ENCODE measurements at places on chromosomes 16 and 17.
A peak's percentile ranks its signal among the peaks of the same experiment; 100 is the strongest.

GRCh38 chr16:1003391-1004347 lies 22.1 kb downstream of the SOX8 start:
- no peak for DNase-seq

DNA sequence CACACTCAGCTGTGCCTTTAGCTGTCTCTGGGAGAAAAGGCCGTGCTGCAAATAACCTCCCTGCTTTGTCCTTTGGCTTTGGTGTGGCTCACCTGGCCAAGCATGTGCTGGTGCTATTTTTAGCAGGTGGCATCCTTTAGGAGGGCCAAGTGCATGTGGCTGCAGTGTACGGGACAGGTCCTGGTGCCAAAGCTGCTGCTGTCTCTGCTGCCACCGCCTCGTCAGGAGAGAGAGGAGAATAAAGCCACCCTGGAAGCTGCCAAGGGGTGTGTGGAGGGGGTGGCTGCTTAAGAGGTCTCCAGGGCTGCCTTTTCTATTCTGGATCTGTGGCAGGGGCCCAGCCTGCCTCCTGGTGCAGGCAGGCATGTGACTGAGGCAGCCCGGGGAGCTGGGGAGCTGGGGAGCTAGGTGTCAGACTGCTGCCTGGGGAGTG lies 6.2 kb downstream of the AKAP1 start:
- DNase-seq: no peak

- no peak for DNase-seq
Measured at GRCh38 chr17:9151091-9151490, 129.8 kb downstream of the NTN1 start.

GRCh38 chr16:86550281-86550680 lies 4.8 kb downstream of the MTHFSD start:
- DNase-seq: no peak

DNA sequence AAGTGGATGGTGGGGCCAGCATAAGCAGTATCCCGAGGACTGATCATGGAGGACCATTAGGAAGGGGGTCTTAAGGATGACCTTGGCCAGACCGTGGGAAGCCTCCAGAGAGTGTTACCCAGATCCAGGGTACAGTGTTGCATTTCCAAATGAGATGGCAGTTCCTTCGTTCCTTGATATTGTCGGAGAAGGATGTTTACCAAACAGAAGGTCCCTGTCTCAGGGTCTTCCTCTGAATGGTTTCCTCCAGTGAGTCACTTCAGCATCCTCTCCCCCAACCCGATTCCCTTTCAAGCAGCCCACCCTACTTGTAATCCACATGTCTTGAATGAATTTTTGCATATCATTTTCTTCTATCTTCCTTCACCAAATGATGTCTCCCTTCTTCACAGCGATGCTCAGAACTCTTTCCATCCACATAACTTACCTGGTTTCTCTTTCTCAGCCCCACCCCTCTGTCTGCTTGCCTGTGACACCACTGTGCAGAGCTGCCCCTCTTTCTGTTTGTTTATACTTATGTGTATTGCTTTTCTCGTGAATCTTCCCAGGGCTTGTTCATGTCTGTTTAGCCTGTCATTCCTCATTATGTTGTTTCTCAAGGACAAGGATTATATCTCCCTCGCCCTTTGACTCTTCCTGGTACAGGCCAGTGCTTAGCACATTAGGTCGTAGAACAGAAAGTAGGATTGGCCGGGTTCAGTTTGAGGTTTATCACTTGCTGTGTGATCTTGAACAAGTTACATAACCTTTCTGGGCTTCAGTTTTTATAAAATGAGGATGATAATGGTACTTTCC lies 5.7 kb downstream of the GOSR2 start:
- no peak for DNase-seq

GRCh38 chr17:69654981-69655855 lies 240.7 kb downstream of the MAP2K6 start:
- DNase-seq: no peak

GRCh38 chr17:58593123-58593522 lies 78.7 kb upstream of the MTMR4 start:
- DNase-seq: no peak

- DNase-seq: no peak
Measured at GRCh38 chr17:77908501-77908900, 50.0 kb upstream of the TNRC6C start.

- DNase-seq: peak; percentile 82
Measured at GRCh38 chr17:48908853-48909394, 717 bp downstream of the UBE2Z start.

- DNase-seq: no peak
Measured at GRCh38 chr16:64717871-64718270, 404.0 kb downstream of the CDH11 start.

DNA sequence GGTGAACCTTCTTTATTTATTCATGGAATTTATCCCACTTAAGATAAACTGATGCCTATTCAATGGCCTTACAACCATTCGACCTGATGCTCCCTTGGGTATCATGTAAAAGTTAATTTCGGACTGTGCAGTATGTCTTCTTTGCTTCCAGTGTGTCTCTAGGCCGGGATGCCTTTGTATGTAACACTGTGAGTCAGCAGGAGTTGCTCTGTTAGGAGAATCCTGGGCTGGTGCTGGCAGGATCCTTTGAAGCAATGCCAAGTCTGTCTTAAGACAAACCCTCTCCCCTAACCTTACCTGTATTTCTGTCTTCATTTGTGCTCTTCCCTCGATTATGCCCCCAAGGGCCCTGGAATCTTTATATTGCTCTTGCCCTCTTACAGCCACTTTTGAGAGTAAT lies 37.9 kb upstream of the ABCA8 start:
- no peak for DNase-seq

DNA sequence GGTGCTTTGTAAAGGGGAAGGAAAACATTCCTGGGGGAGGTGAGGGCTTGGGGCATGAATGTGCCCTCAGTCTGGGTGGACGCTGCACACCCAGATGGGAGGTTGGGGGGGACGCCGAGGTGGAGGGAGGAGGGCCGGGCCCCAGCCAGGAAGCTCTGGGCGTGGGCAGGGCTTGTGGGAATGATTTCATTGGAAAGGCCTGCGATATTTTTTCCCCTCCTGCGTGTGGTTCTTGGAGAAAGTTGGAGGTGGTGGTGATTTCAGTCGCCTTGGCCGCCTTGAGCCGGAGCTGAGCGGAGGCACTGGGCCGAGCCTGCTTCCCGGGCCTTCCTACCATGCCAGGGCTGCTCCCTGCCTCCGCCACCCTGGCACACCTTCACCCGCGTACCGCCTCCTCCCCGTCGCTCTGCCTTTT lies 26.4 kb upstream of the CLEC18A start:
- DNase-seq: peak; percentile 26

DNA sequence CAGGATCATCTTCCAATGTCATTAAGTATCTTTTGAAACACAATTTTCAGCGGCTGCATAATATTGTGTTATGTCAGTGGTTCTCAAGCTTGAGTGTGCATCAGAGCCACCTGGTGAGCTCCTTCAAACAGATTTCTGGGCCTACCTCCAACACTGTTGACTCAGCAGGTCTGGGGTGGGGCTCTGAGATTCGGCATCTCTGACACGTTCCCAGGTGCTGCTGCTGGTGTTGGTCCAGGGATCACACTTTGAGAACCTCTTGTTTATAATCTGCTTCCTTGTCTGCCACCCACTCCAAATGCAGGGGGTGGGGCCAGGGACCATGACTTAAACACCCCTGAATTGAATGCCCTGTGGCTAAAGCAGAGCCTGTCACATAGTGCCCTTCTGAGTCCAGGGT lies 73.8 kb upstream of the HNF1B start:
- DNase-seq: no peak

DNA sequence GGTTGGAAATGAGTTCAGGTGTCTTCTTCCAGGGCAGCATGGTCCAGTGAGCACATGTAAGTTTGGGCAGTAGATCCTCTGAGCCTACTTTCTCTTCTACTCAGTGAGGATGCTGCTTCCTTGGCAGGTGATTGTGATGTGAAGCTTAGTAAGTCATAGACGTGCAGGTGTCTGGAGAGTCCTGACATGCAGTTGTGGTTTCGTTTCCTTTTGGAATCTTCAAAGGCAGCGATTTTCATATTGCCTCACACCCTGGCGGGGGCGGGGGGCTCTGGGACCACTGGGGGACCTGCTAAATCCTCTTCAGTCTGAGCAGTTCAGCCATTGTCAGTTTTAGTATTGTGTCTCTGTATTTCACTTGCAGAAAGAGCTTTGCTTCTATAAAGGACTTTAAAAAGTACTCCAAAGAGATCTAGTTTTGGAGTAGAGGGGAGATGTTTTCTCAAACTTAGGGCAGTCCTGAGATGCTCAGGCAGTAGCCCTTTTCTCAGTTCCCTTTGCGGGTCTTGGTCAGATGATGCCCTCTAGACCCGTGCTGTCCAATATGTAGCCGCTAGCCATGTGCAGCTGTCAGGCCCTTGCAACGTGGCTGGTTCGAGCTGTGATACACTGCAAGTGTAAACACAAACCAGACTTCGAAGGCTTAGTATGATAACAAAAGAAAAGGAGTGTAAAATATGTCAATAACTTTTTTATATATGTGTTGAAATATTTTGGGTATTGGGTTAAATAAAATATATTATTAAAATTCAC lies 4.0 kb upstream of the CDK5R1 start:
- DNase-seq: no peak

- no peak for DNase-seq
Measured at GRCh38 chr16:3095869-3096268, 3.2 kb downstream of the ZSCAN10 start.

GRCh38 chr16:75012380-75013081 lies 13.7 kb downstream of the ZNRF1 start:
- no peak for DNase-seq

DNA sequence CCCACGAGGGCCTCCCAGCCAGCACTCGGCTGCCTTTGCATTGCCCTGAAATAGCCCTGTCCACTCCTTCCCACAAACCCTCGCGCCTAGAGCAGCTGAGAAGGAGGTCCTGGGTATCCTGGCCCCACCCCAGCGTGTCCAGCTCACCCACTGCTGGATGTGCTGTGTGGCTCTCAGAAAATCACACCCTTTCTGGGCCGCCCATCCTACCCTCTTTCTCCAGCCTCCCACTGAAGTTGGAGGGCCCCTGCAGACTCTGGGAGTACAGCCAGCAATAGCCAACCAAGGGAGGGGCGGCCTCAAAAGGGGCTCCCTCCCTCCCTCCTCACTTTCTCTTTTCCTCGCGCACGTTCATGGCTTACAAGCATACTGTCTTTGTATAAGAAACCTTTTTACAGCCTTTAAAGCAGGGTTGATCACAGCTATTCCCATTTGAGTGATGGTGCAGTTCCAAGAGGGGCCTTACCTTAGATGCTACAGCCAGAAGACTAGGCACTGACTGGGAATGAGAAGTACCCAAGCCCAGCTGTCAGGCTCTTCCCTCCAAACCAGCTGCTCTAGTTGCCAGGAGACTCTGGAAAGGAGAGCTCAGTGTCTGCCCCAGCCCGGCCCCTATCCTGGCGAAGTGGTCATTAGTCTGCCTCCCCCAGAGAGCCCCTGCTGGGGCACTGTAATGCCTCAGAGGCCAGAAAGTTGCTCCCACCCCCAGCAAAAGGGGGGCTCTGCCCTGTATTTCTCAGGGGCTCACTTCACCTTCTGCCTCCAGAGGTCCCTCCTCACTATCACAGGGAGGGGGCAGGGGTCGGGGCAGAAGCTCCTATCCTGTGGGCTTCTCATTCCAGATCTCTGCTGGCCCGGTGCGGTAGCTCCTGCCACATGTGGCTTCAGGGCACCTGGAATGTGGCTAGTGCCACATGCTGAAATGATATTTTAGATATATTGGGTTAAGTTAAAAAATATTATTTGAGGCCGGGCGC lies 38.1 kb downstream of the DCAKD start:
- no peak for DNase-seq

- DNase-seq: no peak
Measured at GRCh38 chr17:19343256-19343630, 19.3 kb downstream of the B9D1 start.

DNA sequence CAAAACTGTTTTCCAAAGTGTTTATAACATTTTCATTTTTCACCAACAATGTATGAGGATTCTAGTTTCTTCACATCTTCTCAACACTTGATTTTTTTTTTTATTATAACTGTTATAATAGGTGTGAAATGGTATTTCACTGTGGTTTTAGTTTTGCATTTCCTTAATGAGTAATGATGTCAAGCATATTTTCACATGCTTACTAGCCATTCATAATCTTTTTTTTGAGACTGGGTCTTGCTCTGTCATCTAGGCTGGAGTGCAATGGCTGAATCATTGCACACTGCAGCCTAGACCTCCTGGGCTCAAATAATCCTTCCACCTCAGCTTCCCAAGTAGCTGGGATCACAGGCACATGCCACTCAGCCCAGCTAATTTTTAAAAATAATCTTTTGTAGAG lies 65.1 kb downstream of the EFCAB13 start:
- DNase-seq: no peak

GRCh38 chr17:82121246-82121645 lies 23.2 kb upstream of the FASN start:
- DNase-seq: no peak

DNA sequence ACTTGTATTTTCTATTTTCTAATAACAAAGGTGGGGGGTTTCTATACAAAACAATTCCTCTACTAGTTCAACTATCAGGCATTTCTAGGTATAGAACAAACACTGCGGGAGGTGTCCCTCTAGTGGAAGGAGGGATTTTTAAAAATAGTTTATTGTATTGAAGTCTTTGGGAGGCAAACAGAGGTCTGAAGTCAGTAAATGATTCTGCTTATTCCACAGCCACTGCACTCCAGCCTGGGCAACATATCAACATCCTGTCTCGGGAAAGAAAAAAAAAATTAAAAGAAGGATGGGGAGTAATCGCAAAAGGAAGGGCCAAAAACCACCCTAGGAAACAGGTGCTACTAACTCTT lies 648 bp upstream of the ERCC4 start:
- no peak for DNase-seq

- no peak for DNase-seq
Measured at GRCh38 chr17:72952220-72952619, 140.3 kb downstream of the SLC39A11 start.

DNA sequence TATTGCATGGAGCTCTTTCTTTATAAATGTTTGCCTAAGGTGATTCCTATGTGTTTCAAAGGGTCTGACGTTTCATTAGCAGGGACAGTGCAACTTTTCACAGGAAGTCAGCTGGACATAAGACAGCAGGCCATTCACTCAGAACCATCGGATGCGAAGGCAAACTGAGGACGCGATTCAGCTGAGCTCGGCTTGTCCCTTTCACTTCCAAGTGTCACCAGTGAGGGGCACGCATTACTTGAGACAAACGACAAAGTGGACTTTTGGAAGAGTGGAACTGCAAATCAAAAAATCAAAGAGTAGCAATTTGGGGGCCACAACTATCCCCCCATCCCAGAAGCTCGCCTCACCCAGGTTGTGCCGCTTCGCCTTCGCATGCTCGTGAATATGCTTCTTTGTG lies 14.6 kb downstream of the USP22 start:
- no peak for DNase-seq

Measured in progenitor cell of endocrine pancreas (in vitro differentiated cells).